ENCODE measurements at places on chromosomes 7 and 10.

- no peak for DNase-seq
These were observed 90.4 kb downstream of the OSBPL3 start for GRCh38 chr7:24889611-24890010.

GRCh38 chr7:142300689-142301088, 42.8 kb upstream of the PRSS58 start:
- no peak for DNase-seq

GRCh38 chr10:122301055-122301810, 30.1 kb downstream of the BTBD16 start:
- no peak for DNase-seq

- DNase-seq, result no peak
These were observed 77.9 kb upstream of the FHIP2A start for GRCh38 chr10:114743521-114744231.

- no peak for DNase-seq
These were observed 1247.8 kb downstream of the TYW1 start for GRCh38 chr7:68244389-68244788.

DNA sequence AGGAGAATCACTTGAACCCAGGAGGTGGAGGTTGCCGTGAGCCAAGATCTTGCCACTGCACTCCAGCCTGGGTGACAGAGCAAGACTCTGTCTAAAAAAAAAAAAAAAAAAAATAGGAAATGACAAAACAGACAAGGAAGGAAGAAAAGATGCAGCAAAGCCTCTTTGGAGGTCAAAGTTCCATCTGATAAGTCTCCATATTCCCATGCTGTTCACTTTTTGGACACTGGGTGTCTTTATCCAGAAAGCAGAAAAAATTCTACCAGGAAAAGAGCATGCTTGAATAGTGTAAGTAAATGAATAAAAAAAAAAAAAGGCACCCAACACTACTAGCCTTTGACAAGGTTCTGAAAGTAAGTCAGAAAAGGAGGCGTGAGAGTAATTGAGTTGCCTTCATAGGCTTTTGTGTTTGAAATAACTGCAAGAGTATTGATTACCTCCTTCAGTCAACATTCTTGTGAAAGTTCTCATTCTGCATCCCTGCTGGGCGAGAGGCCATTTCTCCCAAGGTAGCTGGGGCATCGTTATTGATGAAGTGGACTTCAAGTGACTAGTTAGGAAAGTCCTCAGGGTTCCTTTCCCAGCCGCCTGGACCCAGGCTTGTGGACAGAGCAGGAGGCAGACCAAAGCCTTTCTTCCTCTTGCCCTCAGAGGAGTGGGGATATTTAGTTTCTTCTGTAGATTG, 133.3 kb upstream of the KIF5B start:
- no peak for DNase-seq

DNA sequence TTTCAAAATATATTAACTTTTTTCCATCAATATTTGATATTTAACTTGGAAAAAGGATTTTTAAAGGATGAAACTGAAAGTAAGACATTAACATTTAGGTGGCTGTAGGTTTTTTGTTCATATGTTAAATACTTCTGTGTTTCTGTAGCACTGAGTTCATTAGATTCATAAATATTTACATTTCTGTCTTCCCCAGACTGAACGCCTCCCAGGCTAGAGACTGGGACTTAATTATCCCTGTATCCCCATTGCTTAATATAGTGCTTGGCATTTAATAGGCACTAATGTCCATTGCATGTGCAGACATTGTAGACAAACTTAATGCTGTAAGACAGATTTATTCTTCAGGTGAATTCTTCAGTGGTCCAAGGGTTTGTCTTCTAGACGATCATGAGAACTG, 7.4 kb downstream of the PTPN12 start:
- DNase-seq, result no peak

DNA sequence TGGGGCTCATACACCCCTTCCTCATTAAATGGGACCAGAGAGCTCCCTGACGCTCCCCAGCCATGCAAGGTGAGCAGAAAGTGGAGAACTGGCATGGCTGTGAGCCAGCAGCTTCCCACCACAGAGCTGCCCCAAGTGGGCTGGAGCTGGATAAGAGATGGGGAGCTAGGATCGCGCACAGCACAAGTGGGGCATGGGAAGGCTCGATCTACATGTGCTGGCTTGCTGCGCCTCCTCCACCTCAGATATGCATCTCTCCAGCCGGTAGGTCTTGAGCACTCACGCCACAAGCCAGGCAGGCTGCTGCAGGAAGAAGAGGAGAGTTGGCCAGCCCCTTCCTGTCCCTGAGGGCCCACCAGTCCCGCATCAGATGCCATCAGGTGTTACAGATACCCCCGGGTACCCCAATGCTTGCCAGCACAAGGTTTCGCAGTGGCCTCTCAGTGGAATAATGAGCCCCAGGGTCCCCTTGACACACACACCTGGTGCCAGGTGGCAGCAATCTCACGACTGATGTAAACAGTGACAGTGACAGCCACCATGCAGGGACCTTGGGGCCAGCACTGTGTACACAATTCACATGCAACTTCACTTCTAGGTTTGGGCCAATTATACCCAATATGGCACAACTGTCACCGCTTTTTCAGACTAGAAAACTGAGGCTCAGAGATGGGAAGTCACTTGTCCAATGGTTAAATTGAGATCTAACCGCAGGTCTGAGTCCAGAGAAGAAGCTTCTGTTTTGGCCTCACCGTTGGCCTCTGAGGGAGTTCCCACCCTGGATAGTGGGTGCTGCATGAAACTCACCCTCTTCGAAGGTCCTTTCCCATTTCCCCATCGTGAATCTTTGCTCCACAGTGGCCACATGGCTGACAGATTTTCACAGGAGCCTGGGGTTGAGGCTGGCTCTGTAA, 79.3 kb downstream of the OAT start:
- DNase-seq, result no peak

- DNase-seq, result no peak
These were observed 211.5 kb upstream of the SLC26A5 start for GRCh38 chr7:103657474-103657894.

DNA sequence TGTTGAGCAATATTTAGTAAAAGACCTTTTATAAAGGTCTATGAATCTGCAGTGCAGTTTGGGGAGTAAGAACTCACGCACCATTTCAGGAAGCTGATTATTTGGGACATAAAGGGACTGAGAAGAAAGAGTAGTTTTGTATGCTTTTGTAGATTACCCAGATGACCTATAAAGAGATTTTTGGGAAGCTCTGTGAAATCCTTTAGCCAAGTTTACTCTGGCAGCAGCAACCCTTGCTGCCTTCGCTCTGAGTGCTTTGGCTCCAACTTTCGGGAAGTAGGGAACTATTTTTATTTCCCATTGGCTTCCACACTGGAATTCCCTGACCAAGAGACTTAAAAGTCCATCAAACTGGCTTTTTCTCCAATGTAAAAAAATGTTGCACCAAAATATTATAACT, 1110.1 kb upstream of the PHF14 start:
- no peak for DNase-seq

DNA sequence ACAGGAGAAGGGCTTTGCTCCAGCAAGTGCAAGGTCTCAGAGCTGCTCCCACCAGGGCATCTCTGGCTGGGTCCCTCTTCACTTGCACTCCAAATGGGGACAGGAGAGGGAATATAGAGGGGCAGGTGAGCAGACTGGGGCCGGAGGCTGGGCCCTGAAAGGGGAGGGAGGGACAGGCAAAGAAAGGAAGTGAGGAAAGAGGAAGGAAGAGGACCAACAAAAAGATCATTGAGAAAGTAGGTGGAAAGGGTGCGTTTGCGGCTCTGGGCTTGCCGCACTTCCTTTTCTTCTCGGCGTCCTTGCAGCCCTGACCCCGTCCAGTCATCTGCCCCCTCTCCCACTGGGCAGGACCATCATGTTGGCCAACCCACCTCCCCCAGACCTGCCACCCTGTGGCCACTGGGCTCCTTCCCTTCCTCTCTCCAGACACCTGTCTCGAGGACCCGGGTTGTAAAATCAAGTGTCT, 14.0 kb downstream of the ITPRIP start:
- no peak for DNase-seq

DNA sequence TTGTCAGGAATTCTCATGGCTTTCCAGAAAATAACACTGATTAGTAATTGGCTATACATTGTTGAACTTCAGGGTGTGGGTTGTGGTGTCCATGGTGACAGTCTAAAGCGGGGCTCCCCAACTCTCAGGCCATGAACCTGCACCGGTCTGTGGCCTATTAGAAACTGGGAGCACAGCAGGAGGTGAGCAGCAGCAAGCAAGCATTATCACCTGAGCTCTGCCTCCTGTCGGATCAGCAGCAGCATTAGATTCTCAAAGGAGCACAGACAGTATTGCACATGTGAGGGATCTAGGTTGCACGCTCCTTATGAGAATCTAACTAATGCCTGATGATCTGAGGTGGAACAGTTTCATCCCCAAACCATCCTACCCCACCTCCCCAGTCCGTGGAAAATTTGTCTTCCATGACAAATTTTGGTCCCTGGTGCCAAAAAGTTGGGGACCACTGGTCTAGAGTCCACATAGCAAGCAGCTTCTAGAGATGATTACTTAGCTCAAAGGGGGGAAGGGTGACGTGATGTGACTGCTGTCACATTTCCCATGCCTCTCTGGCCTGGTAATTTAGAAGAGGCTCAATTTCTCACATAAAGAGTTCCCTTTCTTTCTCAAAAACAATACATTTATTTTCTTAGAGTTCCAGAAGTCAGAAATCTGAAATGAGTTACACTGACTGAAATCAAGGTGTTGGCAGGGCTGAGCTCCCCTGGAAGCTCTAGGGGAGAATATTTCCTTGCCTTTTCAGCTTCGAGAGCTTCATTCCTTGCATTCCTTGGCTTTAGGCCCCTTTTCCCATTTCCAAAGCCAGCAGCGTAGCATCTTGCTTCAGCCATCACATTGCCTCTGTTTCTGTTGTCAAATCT, 17.6 kb upstream of the FAM221A start:
- no peak for DNase-seq

- DNase-seq, result no peak
These were observed 90.2 kb upstream of the PRSS58 start for GRCh38 chr7:142348100-142348499.

DNA sequence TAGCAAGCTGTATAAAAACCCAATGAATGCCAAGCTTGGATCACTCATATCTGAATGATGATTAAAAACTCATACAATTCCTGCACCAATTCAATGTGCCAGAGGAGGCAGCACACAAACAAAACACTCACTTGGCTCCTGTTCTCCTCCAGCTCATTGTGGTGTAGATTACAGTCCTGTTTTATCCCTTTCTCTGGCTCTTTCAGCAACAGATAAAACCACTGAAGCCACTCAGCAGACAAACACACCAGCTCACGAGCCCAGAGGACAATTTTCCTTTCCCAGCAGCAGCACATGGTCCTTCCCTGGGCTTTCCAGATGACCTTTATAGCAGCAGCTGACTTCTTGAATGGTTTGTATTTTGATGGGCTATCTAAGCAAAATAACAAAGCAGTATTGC, 107.3 kb upstream of the STARD3NL start:
- DNase-seq, result no peak

GRCh38 chr7:156819733-156820295, 73.2 kb downstream of the LMBR1 start:
- DNase-seq, result no peak

DNA sequence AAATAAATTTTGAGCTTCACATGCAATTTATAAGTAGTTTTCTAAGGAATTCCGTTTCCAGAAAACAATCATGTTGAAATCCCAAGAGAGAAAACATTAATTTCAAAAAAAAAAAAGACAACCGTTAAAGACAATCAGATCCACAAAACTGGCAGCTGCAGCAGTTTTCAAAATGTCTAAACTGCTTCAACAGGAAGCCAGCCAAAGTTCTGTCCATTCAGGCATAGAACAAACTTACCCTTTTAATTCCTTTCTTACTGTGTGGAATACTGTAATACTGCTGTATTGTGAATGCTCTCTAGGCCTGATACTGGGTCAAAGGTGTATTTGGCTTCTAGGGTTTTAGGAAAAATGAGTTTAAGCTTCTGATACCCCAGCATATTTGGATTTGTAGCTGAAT, 31.6 kb downstream of the HOXA1 start:
- no peak for DNase-seq

GRCh38 chr7:142319970-142320369, 62.1 kb upstream of the PRSS58 start:
- no peak for DNase-seq

GRCh38 chr7:4037308-4037707, 644.8 kb upstream of the FOXK1 start:
- no peak for DNase-seq

DNA sequence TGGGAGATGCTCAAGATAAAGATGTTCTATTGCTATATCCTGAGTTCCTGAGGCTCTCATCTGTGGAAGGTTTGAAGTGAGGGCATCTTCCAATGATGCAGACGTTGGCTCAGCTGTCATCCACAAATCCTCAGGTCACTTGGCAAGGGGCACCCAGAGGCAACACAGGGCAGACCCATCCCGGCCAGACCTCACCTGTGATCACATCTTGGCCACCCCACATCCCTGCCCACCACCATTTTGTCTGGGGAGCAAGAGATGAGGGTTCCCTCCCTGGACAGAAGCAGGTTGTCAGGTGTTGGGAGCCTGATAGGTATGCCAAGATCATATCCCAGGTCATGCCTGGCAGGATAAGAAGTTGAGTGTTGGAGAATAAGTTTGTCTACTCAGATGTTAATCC, 918.2 kb upstream of the ZNF722 start:
- no peak for DNase-seq

DNA sequence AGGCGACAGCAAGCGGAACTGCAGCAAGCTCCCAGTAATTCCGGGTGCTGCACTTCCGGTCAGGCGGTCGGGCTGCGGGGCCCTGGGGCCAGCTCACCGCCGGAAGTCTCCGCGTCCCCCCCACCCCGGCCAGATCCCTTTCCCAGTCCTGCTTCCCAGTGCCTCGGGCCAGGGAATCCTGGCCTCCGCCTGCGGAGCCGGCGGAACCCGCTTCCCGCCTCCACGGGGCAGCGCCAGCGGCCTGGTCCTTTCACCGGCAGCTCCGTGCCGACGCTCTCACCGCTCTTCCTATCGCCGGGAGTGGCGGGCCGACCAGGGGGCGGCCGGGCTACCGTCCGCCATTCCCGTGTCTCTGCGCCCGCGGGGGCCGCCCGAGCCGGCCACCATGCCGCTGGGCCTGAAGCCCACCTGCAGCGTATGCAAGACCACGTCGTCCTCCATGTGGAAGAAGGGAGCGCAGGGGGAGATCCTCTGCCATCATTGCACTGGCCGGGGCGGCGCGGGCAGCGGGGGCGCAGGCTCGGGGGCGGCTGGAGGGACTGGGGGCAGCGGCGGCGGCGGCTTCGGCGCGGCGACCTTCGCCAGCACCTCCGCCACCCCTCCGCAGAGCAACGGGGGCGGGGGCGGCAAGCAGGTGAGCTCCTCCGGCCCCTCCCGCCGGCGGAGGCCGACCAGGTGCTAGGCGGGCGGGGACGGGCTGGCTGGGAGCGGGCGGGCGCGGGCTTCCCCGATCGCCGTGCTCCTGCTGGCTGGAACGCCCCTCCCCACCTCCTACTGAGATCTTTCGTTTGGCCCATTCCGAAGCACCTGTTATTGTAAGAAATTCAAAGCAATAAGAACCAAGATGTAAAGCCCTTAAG, at the start of gene GATAD1:
Gene GATAD1 (plus strand): TSS at position 138 of the 860 bp plus-strand sequence. CDS start 248 bp downstream, at position 386.
- peak; percentile 93 for DNase-seq

DNA sequence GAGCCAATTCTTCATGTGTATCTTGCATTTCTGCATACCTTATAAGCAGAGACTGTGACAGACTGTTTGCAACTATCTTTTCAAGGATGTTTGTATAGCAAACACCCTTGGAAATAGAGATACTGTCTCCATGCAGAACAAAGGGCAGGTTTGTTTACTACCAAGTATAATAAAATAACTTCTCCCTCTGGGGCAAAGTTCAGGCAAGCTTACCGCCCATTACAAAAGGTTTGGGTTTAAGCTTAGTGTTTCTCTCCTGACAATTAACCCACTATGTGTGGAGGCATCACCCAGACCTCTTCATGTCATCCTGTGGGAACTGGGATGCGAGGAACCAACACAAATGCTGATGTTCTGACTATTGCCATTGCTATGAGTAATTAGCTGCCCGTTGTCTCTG, 479.1 kb upstream of the ZMIZ1 start:
- no peak for DNase-seq

GRCh38 chr10:51896849-51897248, 197.5 kb upstream of the CSTF2T start:
- no peak for DNase-seq

Measured in right kidney (tissue), 9 donors.